ENCODE measurements at places on chromosomes 11 and 22.

- no peak for DNase-seq
Observed at GRCh38 chr11:27357250-27357649, 5.8 kb downstream of the CCDC34 start.

DNA sequence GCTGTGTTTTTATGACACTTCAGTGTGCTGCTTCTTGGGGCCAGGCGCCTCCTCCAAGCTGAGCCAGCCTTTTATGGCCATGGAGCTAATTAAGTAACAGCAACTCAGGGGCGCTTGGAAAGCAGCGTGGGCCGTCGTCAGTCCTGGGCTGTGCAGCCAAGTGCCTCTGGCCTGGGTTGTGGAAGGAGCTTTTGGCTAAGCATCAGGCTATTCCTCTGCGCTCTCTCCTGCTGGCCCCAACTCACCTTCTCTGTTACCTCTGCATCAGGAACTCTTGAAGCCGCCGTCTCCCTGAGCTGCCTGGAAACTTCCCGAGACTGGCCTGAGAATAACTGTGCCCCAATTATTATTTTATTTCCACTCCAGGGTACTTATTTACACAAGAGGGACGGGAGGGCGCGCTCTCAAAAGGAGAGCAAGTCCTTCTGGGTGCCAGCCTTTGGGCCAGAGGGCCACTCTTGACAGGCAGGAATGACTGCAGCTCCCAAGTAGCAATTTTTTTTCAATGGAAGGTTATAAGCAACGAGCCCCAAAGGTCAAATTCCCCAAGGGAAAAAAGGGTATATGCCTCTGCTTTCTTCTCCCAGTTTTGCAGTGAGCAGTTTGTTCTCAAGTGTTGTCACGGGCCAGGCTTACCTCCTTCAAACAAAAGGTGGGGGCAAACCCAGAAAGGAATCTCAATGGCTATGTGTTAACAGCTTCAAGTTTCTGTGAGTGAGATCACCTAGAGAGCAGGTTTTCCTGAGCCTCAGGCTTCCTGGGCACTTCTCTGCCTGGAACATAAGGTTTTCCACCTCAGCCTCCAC, 38.5 kb upstream of the NAV2 start:
- peak; percentile 95 for DNase-seq

- no peak for DNase-seq
Observed at GRCh38 chr11:21896216-21896615, 296.7 kb upstream of the ANO5 start.

DNA sequence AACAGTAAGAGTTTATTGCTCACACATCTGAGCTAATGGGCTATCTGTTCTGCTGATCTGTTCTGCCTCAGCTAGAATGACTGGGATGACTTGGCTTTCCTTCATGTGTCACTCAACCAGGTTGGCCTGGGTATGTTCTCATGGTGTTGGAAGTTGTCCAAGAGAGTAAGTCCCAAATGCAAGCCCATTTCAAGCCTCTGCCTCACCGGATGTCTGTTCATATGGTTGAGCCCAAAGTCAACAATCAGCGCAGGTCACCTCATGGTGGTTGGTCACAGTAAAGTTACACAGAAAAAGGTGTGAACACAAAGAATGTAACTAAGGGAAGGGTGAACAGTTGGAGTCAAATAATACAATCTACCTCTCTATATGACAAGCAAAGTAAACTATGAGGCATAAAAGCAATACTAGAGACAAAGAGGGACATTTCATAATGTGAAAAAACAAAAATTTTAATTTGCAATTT, 1.9 kb downstream of the GDPD4 start:
- DNase-seq = no peak

- no peak for DNase-seq
Observed at GRCh38 chr11:38156495-38157146, 1558.6 kb upstream of the RAG2 start.

GRCh38 chr22:41478473-41478872, 9.6 kb downstream of the ACO2 start:
- no peak for DNase-seq

- no peak for DNase-seq
Observed at GRCh38 chr11:124915541-124916369, 3.3 kb upstream of the HEPN1 start.

DNA sequence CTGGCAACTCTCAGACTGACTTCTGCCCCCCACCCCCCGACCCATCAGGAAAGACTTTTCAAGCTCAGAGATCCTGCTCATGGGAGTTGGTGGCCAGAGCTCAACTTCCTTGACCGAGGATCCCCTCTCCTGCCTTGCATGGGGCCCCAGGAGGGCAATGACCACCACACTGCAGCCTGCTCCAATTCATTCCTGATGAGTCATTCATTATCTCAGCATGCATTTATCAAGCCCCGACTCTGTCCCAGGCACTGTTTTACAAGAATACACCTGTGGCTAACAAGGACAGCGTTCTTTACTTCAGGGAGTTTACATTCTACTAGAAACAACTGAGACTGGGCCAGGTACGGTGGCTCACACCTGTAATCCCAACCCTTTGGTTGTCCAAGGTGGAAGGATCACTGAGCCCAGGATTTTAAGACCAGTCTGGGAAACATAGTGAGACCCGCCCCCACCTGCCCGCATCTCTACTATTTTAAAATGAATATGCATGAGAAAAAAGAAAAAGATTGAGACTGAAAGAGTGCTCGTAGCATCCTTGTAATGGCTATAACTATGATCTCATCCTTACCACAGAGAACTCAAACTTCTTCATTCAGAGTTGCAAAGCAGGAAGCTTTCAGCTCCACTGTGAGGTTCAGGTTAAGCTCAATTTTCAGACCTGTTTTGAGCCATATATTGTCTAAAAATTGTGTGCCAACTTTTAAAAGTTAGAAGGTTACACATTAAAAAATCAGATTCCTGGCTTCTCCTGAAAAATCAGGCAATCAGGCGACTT, 60.4 kb downstream of the FEZ1 start:
- DNase-seq = no peak

GRCh38 chr11:72568861-72569260, 105.4 kb downstream of the PDE2A start:
- DNase-seq = no peak

- DNase-seq = no peak
Observed at GRCh38 chr22:27064386-27064785, 407.0 kb downstream of the MIAT start.

DNA sequence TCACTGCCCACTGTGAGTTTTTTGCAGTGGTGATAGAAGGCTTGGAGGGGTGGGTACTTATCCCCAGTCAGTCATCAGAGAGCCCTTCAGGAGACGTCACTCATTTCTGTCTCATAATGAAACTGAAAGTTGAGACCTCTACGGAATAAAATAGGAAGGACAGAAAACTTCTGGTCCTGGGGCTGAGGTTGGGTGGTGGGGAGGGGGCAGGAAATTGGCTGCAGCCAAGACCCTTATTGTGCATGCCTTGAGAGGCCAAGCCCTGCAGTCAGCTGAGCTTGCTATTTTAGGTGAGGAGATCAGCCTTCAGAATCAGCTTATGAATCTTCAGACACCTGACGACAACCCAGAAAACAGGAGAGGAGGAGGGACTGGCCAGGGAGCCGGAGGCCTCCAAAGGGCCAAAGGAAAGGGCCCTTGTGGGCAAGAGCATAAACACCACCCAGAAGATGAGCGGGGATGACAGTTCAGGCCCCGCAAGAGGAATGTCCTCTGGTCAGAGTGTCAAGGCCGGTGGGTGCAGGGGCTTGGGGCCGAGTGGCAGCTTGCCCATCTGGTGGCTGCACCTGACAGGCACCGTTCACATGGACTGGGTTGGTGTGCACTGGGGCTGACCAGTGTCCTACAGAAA, 17.9 kb upstream of the ADA2 start:
- no peak for DNase-seq

- DNase-seq = no peak
Observed at GRCh38 chr11:64545619-64546018, 45.4 kb upstream of the SLC22A12 start.

DNA sequence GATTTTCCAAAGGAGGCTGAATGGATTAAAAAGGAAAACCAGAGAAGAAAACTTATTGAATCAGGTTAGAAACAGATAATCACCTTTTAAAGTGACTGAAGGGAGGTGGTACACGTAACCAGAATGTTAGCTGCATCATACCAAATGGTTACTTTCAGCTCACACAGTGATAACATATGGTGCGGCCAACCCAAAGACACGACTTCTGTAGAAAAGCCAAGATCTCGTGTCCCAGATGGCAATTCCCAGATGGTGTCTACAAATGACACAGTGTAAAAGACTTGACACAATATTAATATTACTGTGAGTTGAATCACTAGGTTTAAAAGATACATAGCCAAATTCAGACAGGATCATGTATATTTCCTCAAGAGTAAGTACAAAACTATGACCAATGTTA, 5.2 kb downstream of the PPP2R1B start:
- no peak for DNase-seq

GRCh38 chr11:83311701-83312100, 25.5 kb upstream of the CCDC90B start:
- DNase-seq = no peak

DNA sequence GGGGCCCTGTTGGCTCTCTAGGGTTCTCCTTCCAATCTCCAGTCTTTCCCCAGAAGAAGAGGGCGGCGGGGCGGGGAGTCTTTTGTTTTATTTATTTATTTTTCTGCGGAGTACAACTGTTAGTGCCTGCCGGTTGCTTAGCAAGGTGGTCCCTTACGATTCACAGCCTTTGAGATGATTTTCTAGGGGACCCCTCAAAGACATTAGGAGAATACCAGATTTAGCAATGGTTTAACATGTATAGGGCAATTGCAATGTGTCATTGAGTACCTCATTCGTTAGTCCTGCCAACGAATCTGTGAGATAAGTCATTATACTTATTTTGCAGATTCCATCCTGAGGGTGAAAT, 307 bp upstream of the MRPL16 start:
- no peak for DNase-seq

- no peak for DNase-seq
Observed at GRCh38 chr22:36194971-36195370, 6.6 kb downstream of the APOL4 start.

GRCh38 chr11:46367244-46367915, 14.1 kb upstream of the MDK start:
- no peak for DNase-seq

DNA sequence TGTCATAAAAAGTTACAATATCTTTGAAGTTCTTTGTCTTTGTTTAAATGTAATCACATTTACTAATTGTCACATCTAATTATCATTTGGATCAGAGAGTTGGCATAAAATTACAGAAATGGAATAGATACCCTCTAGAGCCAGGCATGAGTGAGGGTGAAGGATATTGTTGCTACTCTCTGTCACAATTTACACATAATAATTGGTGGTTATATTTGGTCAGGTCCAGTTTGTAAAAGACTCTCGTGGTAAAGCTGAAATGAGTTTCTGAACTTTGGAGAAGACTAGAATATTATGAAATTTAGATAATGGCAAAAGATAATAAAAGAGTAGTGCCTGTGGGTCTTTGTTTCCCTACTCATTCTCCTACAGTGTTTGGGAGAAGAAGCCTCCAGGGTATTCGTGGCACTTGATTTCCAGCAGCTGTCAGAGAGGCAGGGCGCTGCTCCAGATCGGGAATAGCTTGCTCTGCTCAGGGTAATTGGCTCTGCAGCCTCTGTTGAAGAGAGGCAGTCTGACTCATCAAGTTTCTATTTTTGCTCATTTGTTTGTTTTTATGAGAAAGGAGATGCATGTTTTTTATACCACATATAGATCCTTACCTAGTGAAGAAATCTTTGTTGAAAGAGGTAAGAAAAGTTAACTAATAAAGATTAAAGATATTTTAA, 349.9 kb downstream of the CNTN5 start:
- DNase-seq = no peak

- DNase-seq = no peak
Observed at GRCh38 chr22:44926124-44926475, 83.7 kb downstream of the PHF21B start.

DNA sequence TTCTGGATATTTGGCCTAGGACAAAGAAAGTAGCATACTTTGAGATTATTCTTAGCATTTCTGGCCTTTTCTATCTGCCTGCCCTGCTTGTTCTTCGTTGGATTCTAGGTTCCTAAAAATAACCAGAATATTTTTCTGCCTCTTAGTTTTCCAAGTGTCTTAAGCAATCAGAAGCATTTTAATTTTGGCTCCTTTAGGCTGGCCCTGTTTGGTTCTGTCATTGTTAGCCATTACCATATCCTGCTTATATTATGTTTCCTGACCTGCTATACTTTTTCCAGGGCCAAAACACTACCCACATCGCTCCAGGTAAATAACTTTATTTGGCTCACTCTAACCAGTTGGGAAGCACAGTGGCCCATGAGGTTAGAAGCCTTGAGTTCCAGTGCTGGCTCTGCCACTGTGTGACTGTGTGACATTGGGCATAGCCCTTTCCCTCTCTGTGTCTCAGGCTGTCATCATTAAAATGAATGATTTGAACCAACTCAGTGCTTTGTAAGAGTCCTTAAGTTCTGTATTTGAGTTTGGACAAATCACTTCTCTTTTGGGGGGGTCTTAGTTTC, 91.1 kb downstream of the STIM1 start:
- DNase-seq = no peak

DNA sequence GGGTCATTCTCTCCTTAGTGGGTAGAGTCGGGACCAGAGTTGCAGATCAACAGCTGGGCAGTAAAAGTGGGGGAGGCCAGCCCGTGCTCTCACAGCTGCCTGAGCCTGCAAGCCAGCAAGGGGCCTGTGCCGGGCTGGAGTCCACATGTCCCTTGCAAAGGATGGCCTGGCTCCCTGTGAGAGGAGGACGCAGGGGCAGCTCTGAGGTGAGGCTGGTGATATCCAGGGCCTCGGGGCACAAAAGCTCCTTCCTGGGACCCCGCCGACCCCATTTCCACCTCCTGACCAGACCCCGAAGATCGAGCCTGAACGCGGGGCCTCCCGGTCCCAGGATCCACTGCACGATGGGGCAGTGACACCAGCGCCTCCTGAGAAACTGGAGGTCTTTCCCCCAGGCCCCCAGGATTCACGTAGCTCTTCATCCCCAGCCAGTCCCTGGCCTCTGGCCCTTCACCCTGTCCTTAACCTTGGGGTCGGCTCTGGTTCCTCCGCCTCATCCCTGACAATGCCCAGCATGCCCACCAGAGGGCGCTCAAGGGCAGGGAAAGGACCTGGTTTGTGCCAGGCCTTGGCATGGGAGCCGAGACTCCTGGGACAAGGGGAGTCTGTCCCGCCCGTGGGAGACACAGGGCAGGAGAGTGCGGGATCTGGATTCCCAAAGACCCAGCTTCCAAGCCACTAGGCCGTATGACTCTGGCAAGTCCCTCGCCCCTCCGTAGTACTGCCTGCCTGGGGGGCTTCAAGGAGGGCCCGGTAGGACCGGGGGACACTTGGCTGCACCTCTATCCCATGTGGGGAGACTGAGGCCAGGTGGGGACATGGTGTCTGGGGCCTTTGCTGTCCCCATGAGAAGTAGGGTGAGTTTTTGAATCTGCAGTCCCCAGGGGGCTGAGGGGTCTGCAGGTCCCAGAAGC, 17.8 kb upstream of the WNT7B start:
- no peak for DNase-seq

DNA sequence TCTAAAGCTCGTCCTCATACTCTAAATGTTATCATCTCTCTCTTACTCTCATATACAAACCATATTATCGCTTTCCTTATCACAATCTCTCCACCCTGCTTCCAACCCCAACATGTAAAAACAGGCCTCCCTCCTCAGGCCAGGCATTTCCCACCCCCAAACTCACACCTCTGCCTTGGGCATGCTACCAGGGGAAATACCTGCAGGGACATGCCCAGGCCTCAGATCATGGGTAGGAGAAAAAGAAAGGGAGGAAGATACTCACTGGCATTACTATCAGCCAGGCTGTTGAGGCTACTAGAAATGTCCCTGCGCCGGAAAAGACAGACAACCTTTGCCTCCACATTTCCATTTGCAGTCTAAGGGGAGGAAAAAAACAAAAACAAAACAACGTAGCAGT, 1.8 kb downstream of the MTA2 start:
- no peak for DNase-seq

GRCh38 chr22:21642584-21643448, 714 bp downstream of the SDF2L1 start:
- no peak for DNase-seq

All from DMS79 (cell line).